HEK293T (cell line): ENCODE measurements at places on chromosomes 4 and X.

- DNase-seq, result no peak
These were observed 33.9 kb downstream of the PDK3 start for GRCh38 chrX:24498975-24499374.

- DNase-seq, result no peak
These were observed 82.4 kb downstream of the PRDM5 start for GRCh38 chr4:120839974-120840751.

DNA sequence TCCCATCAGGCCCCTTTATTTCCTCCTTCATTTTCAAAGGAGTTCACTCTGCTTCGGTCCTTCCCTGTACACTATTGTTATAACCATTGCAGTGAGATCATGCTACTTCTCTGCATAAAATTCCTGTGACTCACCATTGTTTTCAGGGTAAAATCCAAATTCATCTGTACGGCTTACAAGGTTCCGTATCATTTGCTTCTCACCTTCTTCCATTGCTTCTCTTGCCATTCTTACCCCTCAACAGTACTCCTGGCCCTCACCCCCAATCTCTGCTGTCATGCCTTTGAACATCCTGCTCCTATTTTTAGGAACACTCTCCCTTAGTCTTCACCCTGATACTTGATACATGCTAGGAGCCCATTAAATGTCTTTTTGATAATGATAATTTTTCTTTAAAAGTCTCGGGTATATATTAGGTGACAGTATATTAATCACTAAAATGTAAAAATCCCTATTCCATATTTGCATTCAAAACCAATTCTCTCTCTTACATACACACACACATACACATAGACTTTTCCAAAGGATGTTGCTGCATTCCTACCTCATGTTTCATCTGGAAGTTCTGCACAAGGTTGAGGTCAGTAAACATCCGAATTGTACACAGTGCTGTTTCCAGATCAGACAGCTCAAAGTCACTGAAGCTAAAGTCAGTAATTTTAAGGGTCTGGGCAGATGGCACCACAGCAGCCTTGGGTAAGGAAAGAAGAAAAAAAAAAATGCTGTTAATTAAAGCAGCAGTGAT is 103.4 kb downstream of the PDE5A start:
- no peak for DNase-seq

DNA sequence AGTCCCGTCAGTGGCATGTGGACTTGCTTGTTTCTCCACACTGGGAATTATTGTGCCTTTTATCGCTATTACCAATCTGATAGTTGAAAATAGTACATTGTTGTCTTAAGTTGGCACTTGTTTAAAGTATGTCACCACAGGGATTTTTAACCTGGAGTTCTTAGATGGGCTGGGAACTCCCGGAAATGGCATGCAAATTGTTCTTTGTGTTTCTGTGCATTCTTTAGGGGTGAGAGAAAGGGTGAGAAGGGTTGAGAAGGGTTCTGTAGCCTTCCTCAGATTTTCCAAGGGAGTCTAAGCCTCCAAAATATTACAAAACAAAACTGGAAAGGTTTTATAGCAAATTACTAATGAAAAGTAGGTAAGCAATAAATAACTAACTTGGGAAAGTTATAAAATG is 176.9 kb downstream of the ZIC3 start:
- DNase-seq, result no peak

DNA sequence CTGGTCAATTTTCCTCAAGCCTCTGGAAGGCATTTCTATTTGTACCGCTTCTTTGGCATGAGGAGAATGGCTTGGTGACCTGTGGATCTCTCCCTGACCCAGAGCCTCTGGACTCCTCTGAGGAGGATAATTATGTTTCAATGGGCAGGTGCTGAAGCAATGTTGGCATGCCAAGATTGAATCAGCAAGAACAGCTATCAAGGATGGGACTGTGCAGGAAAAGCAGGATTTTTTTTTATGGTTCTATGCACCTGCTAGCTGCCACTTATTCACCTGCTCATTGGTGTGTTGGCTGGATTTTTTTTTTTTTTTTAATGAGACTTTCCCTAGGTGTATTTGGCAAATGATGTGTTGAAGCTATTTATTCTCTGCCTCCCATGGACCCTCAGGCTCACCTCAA is 821.2 kb downstream of the RPA4 start:
- no peak for DNase-seq

GRCh38 chr4:53349091-53349491 is 16.8 kb downstream of the SCFD2 start:
- no peak for DNase-seq

DNA sequence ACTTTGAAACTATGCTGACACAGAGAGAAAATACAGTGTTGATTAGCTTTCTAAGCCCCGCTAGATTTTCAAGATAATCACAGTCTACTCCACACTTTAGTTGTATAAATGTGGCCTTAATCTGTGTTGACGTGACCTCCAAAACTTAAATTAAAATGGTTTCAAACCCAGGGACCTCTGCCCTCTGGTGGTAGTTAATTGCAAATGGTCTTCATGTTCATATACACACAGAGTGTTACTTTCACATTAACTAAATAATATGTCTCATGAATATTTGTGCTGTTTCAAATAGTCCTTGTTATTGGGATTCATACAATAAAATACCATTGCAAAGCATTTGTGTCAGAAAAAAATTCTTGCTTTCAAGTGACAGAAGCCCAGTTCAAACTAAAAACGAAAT is 64.3 kb downstream of the TASL start:
- no peak for DNase-seq

- DNase-seq, result no peak
These were observed 42.4 kb downstream of the SLC7A11 start for GRCh38 chr4:138199568-138200235.

GRCh38 chr4:107034091-107034995 is 1.8 kb downstream of the DKK2 start:
- peak; percentile 62 for DNase-seq

- DNase-seq, result no peak
These were observed 29.1 kb downstream of the MAGED1 start for GRCh38 chrX:51922561-51922960.

DNA sequence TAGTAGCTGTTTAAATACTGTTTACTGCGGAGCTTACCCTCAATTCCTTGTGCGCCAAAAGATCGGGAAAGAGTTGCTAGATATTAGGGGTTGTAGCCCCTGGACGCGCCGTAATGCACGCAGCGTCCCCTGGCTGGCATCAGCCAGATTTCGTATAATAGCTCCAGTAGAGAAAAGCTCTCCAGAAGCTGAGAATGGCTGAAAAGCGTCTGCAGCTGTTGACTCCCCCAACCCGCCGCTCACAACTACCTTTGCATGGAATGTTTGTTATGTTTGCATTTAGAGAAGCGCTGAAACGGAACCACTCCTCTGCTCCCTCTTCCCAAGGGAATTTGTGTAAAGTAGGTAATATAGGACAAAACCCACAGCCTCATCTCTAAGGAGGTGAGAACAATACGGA is 3.7 kb downstream of the DOCK11 start:
- no peak for DNase-seq

DNA sequence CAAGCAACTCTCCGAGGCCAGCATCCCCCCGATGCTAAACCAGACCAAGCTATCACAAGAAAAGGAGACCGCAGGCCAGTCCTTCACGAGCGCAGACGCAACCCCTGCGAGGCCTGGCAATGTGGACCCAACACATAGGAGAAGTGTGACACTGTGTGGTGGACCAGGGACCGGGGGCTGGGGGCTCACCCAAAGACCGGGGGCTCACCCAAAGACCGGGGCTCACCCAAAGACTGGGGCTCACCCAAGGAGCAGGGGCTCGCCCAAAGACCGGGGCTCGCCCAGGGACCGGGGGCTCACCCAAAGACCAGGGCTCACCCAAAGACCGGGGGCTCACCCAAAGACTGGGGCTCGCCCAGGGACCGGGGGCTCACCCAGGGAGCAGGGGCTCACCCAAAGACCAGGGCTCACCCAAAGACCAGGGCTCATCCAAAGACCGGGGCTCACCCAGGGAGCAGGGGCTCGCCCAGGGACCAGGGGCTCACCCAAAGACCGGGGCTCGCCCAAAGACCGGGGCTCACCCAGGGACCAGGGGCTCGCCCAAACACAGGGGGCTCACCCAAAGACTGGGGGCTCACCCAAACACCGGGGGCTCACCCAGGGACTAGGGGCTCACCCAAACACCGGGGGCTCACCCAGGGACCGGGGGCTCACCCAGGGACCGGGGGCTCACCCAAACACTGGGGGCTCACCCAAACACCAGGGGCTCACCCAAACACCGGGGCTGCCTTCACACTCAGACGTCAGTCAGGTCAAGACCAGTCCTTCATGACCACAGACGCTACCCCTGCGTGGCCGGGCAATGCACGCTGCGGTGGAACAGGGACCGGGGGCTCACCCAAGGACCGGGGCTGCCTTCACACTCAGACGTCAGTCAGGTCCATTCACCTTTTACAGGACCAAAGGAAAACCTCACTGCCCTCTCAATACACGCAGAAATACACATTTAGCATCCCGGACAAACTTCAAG is 32.9 kb downstream of the PPP2R3B start:
- DNase-seq, result no peak
